Amygdala (tissue), 56 donors: ENCODE measurements at places on chromosomes 12 and 14.
A peak's percentile ranks its signal among the peaks of the same experiment; 100 is the strongest.

DNA sequence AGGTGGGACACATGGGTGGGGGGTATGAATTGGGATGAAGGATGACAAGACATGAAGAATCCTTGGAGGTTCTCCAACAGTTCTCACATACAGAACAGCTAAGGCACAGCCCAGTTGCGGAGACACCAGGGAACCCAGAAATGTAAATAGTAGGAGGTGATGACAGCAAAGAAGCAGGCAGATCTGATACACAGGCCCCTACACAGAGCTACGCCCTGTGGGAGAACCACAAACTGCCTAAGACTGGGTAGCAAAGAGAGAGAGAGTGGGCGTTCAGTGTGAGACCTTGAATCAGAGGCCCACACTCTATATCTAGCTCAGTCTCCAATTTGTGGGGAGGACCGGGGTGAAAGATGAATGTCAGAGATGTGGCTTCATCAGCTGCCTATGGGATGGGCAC lies 9.5 kb upstream of the NUMB start:
- DNase-seq = no peak

DNA sequence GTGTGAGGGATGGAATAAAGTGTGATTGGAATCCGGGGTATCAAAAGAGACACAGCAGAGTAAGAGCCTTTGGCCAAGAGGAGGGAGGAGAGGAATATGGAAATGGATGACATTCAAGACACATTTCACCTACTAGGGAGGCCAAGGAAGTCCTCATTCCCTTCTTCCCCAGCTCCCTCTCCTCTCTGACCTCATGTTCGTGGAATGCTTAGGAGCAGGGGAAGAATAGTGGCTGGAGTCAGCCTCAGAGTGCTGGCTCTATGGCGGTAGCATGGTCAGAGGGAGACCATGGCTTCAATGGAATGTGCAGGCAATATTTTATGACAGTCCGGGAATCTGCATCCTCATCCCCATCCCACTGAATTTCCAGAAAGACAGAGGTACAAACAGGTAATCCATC lies 196.6 kb downstream of the EGLN3 start:
- DNase-seq = no peak

- DNase-seq = no peak
Observed at GRCh38 chr14:61358554-61359226, 37.3 kb downstream of the PRKCH start.

- peak; percentile 11 for DNase-seq
Observed at GRCh38 chr14:81269100-81269978, 48.6 kb upstream of the GTF2A1 start.

DNA sequence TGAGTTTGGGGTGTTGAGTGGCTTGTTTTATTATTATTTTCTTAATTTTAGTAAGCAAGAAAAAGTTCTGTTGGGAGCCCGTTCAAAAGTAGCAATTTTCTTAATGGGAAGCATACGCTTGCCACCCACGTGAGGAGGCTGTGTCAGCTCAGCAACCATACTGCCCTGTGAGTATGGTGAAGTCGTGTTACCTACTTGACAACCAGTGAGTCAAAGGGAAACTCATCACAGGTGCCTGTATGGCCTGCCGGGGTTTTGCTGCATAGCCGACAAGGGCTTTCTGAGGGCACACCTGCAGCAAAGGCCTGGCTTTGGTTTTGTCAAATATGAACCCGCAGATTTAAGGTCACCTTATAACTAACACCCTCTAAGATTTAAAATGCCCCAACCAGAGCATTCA lies 31.1 kb downstream of the PITPNM2 start:
- DNase-seq = no peak

GRCh38 chr14:73238424-73238852 lies 1.1 kb downstream of the PAPLN start:
- DNase-seq = no peak

DNA sequence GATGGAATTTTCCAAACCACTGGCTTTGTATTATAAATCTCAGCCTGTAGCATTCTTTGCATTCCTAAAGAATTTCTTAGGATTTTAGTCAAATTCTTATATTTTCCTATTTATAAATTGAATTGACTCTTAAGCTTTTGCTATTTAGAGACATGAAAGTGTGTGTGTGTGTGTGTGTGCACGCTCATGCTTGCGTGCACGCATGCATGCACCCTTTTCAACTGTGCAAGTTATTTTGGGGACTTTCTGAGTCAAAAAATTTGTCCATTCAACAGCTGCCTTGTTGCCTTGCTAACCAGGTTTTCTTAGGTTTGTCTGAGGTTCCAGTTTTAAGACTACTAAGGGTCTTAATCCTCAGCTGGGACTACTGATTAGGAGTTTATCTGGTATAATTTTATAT lies 42.6 kb downstream of the GPATCH2L start:
- DNase-seq = no peak

DNA sequence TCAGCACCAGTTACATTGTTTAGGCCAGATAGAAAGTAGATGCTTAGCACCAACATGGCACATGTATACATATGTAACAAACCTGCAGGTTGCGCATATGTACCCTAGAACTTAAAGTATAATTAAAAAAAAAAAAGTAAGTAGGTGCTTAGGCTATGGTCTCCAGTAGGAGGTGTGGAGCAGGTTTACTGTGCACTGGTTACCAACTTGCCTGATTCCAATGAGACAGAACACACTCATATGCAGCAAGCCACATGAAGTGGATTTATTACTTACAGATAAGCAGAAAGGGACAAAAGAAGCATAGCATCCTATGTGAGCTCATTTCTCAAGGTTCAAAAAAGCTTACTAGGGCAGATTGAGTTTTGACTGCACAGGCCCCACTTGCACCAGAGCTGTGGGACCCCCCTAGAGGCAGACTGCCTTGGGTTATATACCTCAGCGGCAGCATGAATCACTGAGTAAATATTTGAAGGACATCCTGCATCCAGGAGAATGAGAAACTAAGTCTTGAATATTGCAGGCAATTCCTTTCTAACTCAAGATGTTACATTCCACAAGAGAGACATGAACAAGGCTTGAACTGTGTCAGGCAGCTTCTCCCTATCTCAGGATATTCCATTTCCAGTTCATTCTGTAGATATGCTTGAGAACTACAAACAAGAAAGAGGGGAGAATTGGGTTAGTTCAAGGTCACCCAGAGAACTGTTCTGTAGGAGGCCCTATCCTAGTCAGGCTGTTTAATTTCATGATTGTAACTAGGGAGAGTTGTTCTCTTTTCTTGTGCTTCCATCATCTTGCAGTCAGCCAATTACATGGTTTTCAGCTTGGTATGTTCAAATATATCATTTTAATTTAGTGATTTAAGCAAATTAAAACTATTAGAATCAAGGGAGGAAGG lies 30.1 kb downstream of the LRFN5 start:
- no peak for DNase-seq

DNA sequence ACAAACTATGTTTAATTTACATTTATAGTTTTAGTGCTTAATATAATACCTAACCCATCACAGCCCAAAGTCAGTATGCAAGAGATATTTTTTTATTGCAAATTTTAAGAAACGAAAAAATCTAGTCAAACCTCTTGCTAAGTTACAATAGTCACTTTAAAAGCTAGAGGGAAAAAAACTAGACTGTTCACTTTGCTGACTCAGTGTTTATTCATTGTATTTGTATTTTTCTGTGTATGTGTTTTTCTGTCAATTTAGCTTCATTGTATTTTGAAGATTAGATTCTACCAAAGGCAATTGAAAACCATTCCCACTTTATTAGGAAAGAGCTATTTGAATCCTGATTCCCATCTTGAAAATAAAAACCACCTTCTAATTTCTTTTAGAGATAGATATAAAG lies 891.5 kb downstream of the SLC16A7 start:
- DNase-seq = no peak

GRCh38 chr12:45553204-45553603 lies 176.3 kb upstream of the ARID2 start:
- no peak for DNase-seq

DNA sequence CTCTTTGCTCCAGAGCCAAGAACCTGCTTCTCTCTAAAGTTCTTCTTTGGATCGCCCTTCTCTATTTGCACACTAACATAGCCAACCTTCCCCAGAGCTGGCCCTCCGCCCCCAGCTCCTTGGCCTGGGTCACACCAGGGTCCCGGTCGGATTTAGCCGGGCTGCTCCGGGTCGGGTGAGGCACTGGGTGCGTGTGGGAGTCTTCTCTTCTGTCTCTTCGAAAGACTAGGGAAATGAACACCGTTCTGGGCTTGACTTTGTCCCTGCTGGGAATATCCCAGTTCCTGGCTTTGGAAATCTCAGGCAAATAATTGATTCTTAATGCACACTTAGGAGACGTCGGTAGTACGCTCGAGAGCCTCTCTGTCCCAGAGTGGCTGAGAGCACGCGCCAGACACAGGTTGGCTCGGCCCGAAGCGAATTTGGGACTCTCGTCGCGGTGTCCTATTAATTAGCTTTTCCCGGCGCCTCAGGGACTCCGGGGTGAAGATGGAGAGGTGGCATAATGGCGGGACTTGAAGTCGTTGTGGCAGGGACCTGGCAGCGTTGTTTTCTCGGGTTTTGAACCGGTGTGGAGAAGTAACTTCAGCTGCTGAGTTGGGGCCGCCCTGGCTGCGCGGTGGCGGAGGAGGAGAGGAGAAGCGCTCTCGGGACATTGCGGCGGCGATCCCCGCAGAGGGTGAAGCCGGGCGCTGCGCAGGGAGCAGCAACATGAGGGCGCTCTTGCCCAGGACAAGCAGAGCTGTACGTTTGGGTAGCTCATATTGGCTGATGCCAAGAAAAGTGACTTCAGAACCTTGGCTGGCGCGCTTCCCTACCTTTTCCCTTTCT lies 7.5 kb downstream of the FOXG1 start:
- peak; percentile 63 for DNase-seq

DNA sequence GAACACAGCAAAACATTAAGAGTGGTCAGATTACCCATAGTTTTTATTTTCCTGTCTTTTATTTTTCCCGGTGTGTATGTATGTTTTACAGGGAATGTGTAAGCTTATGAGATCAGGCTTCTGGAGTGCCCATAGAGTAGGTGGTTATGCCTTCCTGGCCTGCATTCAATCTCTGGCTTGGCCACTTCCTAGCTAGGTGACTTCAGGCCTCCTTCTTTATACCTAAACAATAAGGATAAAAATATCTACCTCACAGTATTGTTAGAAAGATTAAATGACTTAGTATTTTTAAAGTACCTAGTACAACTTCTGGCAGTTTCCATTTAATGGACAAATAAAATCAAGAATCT lies 42.4 kb downstream of the ITPR2 start:
- no peak for DNase-seq

- DNase-seq = no peak
Observed at GRCh38 chr12:111073370-111073769, 153.0 kb upstream of the MYL2 start.

DNA sequence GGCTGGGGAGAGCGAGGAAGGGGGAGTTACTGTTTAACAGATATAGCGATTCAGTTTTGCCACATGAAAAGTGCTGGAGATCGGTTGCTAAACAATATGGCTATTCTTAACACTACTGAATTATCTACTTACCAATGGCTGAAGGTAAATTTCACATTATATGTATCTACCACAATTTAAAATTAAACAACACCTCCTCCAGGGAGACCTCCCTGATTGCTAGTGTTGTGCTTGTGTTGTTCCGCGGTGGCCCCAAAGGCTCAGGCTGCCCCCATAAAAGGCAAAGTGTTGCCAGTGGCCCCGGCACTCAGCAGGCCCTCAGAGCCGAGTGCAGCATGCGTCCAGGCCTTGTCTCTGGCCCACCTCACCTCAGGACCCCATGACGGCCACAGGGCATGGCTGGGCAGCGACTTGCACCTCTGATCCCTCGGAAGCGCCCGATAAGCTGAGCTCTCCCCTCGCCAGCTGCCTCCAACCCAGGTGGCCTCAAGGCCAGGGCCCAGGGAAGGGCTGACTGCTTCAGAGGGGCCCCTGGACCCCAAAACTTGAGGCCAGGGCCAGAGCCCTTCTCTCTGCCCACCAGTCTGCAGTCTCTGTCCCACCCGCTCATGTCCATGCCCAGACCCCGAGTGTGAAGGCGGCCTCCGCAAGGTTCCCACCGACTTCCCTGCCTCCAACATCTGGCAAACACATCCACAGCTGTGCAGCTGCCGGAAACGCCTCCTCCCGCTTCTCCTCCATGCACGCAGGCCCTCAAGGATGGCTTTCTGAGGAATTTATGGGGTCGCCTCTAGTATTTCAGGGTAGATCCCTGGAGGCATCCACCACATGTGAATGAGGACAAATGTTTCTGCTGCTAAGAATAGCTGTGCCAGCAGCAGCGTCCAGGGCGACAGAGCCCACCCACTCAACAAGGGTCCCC lies 60.0 kb downstream of the NCOR2 start:
- DNase-seq = no peak

GRCh38 chr14:22476005-22476751 lies 112.8 kb downstream of the DAD1 start:
- no peak for DNase-seq

DNA sequence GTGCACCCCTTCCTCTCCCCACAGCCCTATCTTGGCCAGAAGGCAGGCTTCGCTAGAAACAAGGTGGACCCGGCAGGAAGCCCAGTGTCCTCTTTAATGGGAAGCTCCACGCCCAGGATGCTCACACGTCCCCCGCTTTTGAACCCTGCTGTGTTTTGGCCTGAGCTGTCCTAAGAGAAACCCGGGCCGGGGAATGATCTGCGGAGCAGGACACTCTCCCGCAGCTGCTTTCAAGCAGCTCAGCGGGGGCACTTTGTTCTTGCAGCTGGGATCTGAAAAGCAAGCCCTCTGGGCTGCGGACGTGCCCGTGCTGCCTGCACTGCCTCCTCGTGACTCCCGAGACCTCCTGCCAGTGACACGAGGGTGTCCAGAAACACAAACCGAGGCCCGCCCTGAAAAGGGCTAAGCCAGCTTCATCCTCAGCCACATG lies 30.0 kb downstream of the SCARB1 start:
- DNase-seq = no peak

- DNase-seq = no peak
Observed at GRCh38 chr12:94718114-94718513, 67.8 kb upstream of the TMCC3 start.

DNA sequence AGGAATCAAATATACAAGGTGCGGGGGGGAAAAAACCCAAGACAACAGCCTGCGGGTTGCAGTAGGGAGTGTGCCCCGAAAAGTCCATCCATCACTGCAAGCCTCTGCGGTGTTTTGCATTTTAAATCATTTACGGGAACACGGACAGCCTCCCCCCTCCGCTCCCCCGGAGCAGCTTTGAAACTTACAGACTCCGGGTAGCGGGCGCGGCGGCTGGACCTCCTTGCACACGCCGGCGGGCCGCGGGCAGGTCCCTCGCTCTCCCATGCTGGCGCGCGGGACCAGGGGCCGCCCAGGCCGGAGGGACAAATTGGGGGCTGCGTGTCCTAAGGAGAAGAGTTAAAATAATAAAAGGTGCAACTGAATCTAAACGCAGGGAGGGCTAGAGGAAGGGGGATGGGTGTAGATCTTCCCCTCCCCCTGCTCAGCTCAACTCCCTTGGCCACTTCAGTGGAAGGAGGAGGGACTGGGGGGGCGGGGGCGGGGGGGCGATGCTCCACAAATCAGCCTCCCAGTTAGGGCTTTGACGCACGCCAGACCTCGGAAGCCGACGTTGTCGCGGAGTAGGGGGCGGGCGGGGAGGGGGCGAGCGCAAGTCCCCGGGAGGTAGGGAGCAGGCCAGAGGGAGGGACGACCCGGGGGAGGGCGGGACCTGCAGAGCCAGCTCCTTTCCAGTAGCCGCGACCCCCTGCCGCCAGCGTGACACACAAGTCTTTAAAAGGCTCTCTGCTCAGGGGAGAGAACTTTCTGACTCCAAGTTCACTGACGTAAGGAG lies at the start of gene KCNJ8:
TSS of gene KCNJ8 (minus strand) at position 349 of the 775 bp plus-strand sequence. CDS start 1,090 bp downstream, outside the sequence.
- DNase-seq = peak; percentile 71

- no peak for DNase-seq
Observed at GRCh38 chr14:86088156-86088555, 558.2 kb downstream of the FLRT2 start.

GRCh38 chr12:63955831-63956666 lies 111.5 kb downstream of the SRGAP1 start:
- DNase-seq = no peak
